ENCODE measurements at places on chromosomes 16 and 17.

DNA sequence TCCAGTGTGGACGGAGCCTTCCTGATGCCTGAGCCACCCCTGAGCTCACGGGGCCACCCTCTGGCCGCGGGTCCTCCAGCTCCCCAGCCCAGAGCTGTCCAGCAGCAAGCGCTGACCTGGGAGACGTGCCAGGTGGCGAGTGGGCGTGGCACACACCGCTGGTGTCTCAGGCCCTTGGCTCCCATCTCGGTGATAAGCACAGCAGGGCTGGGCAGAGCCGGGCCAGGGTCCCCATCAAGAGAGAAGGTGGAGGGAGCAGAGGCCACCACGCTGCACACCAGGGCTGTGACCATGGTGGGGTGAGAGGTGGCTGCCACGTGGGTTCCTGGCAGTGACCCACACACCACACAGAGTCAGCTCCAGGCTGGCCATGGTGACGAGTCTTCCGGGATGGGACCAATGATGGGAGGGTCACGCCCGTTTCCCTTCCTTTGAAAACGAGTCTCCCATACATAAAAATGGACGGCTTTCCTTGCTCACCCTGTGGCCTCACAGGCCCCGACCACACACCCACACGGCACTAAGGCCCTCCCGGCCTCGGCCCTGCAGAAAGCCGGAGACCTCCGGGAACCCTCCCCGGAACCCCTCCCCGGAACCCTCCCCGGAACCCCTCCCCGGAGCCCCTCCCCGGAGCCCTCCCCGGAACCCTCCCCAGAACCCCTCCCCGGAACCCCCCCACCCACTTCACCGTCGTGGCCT lies 16.8 kb downstream of the UTS2R start:
- no peak for DNase-seq

DNA sequence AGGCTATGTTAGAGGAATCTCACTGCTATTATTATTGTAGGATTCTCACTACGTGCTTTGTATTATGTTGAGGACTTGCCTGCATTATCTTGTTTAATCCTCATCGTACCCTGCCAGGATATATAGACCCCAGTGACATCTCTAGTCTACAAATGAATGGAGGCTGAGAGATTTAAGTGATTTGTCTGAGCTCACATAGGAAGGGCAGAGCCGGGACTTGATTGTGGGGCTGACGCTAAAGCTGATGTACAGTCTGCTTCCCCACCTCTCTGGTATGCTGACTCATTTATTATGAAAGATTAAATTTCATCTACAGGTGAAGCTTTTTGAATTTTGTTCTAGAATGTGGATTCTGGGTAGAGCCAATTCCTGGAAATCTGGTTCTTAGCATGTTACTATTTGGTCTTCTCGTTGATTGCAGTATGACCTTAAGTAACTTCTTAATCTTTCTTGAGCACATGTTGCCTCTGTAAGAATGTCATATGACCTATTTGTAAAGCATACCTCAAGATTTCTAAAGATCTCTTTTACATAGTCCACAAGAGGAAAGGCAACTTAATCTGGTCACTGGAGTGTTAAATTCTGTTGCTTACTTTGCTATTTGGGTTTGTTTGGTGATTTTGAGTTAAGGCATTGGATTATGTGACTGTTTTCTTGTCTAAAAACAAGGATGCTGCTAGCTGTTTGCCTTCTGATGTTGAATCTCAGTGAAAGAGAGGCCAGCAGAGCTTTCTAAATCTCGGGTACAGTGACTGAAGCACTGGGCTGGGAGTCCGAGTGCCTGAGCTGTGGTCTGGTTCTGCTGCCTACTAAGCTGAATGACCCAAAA lies 12.4 kb downstream of the METTL9 start:
- no peak for DNase-seq

- DNase-seq = no peak
Measured at GRCh38 chr16:20905576-20905975, 5.0 kb downstream of the LYRM1 start.

- no peak for DNase-seq
Measured at GRCh38 chr16:2213817-2214718, 572 bp downstream of the PGP start.

DNA sequence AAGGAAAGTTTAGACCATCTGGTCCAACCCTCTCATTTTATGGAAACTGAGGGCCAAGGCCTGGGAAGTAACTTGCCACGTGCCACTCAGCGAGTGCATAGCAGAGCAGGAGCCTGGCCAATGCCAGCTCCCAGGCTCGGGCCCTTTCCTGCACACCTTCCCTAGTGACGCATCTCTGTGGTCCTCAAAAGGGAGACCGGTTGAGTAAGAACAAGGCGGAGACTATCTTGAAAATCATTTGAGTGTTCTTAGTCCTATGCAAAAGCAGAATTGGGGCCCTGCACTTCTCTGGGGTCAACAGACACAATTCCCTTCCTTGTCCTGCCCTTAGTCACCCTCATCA lies 2.8 kb downstream of the CCL4 start:
- DNase-seq = no peak

- DNase-seq = no peak
Measured at GRCh38 chr17:76752006-76752405, 14.1 kb downstream of the MFSD11 start.

DNA sequence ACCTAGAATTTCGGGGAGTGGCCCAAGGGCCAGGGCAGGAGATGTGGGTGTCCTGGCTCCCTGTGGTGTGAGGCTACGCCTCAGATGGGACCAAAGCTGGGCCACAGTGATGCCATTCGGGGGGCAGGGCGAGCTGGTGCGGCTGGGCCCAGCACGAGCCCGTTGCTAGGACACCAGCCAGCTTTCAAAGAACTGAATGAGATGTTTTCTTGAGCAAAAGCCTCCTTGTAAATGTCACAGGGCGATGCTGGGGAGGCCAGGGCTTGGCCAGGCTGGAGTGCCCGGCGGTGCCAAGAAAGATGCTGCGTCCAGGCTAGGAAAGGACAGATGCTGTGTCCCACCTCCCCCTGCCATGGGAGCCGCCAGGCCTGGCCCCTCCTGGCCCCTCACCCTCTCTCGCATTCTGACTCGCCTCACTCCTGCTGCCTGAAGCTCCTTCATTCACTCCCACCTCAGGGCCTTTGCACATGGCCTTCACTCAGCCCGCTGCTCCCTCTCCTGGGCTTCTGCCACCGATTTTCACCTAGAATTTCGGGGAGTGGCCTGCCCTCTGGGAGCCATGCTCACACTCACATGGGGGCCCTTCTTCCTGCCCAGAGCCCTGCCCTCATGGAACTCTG lies 39.1 kb downstream of the CPNE2 start:
- DNase-seq = no peak

DNA sequence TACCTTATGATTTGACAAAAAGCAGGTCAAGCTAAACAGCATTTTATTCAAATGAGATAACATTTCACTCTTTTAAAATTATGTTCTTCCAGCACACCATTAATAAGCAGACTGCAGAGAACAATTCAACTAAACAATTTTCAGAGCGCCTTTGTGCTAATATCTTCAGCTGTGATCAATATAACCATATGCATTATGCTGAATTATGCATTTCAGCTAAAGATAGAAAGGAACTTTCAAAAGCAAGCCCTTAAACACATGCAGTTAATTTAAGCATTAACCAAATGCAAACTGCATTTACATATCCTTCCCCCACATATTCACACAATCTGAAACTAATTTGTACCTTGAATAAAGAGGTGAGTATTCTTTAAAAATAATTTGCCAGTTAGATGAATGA lies 41.6 kb downstream of the RPGRIP1L start:
- no peak for DNase-seq

- no peak for DNase-seq
Measured at GRCh38 chr17:60249290-60249826, 99.6 kb downstream of the CA4 start.

- DNase-seq = no peak
Measured at GRCh38 chr16:78022347-78023060, at the start of gene CLEC3A. Gene CLEC3A, plus strand, starts transcription at chr16:78022548. Its CDS starts 79 bp downstream, at chr16:78022627.

GRCh38 chr17:7912927-7913524 lies 3.1 kb downstream of the RNF227 start:
- peak; percentile 37 for DNase-seq

- DNase-seq = no peak
Measured at GRCh38 chr16:72940886-72941285, 107.0 kb downstream of the ZFHX3 start.

- DNase-seq = no peak
Measured at GRCh38 chr16:10805334-10805733, 13.3 kb downstream of the TVP23A start.

DNA sequence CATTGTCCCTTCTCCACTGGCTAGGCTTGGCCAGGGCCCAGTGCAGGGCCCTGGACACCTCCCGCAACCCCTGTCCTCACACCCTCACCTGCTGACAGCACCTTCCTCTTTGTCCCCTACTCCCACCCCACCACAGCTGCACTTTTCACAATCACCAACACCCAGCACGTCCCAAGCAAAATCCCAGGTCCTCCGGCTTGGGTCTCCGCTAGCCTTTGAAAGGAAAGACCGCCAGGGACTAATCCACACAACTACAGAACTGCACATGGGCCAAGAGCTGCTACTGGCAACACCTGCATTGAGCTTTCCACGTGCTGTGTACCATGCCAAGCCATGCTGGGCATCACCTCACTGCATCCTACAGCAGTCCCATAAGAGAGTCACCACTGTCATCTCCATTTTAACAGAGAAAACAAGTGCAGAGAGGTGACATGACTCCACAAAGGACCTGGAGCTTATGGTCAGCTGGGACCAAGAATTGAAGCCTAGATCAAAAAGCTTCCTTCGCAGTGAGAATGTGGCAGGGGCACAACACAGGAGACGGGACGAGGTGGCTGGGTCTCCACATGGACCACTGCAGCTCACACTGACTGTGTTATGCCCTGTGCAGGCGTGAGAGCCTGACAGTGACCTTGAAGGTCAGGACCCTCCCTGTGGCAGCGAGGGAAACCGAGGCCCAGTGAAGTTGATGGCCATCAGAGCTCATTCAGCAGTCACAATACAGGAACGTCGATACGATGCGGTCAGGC lies 22.5 kb downstream of the FBXO31 start:
- no peak for DNase-seq

DNA sequence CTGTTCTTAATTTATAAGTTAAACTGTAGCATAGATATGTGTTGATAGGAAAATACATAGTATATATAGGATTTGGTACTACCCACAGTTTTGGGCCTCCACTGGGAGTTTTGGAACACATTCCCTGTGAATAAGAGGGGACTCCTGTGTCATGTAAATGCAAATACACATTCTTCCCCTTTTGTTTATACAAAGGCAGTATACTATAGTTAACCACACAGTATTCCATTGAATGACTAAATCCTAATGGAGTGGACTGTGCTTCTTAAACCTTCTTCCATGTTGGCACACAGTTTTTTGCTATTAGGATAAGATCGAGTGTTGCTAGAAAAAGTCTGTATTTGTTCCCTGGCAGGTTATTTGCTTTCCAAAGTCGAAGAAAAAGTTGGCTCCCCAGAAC lies 22.2 kb downstream of the TAC4 start:
- DNase-seq = no peak

DNA sequence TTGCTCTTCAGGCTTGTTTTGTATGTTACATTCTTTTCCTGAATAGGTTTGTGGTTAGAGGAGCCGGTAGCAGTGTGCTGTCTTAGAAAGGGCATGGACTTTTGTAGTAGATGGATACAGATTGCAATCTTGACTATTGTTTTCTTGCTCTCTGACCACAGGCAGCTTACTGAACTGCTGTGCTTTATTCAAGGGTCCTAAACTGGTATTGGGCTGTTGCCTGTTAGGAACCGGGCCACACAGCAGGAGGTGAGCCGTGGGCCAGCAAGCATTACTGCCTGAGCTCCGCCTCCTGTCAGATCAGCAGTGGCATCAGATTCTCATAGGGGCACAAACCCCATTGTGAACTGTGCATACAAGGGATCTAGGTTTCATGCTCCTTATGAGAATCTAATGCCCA lies 373.9 kb downstream of the CPPED1 start:
- DNase-seq = no peak

DNA sequence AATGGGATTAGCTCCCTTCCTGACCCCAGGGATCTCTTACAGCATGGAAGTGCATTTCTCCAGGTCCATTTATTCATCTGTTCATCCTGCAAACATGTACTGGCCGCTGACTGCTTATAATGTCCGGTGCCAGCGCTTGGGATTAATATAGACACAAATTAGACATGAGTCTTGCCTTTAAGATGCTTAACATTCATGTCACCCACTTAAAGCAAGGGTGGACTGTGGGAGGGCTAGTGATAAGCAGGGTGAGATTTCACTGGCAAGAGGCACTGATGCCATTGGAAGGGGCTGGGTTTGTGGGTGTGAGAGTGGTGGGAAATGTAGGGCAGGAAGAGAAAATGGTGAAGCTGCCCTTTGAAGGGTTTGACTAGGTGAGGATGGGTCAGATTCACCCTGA lies 92.2 kb upstream of the MPHOSPH6 start:
- DNase-seq = no peak

DNA sequence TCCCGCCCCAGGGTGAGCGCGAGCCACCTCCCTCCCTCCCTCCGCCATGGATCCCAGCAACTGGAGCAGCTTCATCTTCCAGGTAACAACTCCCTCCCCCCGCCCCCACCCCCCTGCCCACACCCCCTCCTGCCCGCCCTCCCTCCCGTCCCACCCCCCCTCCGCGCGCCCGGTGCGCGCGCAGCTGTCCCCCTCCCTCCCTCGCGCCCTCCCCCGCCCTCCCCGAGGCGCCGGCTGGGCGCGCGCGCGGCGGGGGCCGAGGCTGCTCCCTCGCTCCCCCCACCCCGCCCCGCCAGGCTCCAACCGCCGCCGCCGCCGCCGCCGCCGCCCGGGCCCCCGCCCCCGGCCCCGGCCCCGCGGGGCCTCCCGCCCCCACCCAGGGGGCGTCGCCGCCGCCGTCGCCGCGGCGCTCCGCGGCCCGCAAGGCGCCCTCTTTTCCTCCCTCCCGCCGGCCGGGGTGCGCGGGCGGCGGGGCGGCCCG lies at the start of gene MAZ:
Gene MAZ (plus strand): TSS at position 431 of the 481 bp plus-strand sequence. CDS start 173 bp downstream, outside the sequence.
- no peak for DNase-seq

DNA sequence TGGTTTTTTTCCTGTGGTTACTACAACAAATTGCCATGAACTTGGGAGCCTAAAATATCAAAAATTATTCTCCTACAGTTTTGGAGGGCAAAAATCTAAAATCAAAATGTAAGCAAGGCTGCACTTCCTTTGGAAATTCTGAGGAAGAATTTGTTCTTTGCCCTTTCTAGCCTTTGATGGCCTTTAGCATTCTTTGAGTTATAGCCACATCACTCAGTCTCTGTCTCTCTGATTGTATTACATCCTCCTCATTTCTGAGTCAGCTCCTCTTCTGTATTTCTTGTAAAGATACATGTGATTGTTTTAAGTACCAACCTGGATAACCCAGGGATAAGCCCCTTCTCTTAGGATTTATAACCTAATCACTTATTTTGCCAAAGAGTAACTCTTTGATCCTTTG lies 282.0 kb downstream of the BCAS3 start:
- DNase-seq = no peak

DNA sequence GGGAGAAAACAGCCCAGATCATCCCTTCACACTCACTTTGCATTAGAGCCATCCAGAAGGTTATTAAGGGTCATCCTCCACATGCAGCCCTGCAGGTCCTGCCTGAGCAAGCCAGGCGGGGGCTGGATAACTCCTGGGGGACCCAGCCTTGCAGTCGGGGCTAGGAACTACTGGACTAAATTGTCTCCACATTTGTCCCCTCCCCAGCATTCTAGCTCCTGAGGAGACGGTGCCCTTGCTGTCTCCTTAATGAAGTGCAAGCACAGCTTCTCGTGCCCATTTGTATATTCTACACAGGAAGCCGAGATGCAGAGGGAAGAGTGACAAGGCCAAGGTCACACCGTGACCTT lies 185.2 kb downstream of the C16orf95 start:
- no peak for DNase-seq

GRCh38 chr17:78575340-78575739 lies 1.9 kb downstream of the DNAH17 start:
- DNase-seq = no peak

Measured in stimulated activated CD4-positive, alpha-beta T cell treated with anti-CD3 and anti-CD28 coated beads, Interleukin-1b, Interleukin-23, amount 100 ng/mL, for 48 hours (primary cell).